BJ (cell line): ENCODE measurements at places on chromosomes 1 and 21.

DNA sequence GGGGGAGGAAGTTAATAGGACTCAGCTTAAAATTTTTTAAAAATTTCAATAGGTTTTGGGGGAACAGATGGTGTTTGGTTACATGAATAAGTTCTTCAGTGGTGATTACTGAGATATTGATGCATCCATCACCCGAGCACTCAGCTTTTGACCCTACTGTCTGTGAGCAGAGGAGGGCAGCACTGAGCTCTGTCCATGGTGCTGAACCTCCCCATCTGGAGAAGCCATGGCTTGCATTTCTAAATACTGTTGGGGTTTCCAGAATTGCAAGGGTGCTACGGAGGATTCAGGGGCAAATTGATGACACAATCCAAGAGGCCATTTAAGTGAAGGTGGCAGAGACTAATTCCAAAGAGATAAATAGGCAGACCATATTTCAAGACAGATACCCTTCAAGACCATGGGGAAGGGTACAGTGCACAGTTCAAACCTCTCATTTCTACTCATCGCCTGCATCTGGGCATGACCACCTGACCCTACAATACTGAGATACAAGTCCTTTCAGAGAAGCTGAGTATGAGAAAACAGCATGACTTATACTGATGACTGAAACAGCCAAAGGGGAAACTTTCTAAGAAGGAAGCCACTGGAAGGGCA is 17.2 kb downstream of the SYT2 start:
- no peak for DNase-seq

GRCh38 chr1:67942274-67942673 is 108.2 kb downstream of the DIRAS3 start:
- no peak for DNase-seq

DNA sequence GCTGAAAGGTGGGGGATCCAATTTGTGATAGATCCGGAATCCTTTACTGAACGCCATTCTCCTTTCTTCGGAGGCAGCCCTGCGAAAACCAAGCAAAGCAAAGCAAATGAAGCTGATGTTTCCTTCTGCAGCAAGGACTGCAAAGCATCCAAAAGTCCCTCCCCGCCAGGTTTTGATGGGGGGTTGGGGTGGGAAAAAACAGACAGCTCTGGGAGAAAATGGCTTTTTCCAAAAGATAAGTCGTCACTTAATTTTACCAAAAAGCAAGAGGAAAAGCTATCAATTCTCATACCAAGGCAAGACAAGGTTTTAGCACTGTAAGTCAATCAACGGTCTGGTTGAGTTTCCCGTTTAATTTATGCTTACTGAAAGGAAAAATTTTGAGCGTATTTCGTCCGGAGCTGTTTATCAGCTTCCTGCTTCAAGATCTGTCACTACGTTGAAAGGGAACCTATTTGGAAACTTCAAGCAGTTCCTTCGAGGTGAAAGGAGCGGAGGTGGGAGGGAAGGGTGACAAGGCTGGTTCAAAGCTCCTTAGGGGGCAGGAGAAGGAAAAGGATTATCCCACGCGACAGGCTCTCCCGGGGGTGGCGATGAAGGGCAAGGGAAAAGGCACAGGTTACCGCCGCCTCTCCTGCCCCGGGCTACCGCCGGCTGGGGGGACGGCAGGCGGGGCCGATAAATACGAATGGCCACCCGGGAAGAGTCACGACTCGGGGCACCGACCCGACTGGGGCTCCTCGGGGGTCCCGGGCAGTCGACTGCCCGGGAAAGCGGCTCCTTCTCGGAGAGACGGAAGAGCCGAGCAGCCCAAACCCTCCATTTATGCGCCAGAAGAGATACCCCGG is 750 bp downstream of the SYNJ1 start:
- no peak for DNase-seq

DNA sequence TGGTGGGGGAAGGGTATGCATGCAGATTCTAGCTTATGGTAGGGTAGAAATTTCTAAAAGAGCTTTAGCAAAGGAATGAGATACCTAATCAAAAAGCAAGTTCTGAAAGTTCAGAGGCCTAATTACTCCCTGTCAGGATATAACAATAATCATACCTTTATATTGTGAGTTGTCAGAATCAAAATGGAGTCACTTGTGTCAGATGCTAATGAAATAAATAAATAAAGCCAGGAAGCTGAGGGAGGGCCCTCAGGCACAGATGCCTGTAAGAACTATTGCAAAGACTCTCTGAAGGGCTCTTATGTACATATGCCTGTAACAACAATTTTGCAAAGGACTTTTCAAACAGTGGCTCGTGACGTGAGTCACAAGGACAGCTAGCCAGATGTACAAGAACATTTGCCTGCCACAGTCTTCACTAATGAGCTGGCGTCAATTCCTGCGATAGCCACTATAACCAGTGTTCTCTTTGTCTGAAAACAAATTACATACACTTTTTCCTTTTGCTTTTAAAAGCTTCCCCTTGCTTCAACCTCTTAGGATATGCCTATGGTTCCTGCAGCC is 27.4 kb upstream of the DNASE2B start:
- peak; percentile 43 for DNase-seq

GRCh38 chr21:34834852-34835501 is 166.2 kb downstream of the CLIC6 start:
- DNase-seq, result no peak

DNA sequence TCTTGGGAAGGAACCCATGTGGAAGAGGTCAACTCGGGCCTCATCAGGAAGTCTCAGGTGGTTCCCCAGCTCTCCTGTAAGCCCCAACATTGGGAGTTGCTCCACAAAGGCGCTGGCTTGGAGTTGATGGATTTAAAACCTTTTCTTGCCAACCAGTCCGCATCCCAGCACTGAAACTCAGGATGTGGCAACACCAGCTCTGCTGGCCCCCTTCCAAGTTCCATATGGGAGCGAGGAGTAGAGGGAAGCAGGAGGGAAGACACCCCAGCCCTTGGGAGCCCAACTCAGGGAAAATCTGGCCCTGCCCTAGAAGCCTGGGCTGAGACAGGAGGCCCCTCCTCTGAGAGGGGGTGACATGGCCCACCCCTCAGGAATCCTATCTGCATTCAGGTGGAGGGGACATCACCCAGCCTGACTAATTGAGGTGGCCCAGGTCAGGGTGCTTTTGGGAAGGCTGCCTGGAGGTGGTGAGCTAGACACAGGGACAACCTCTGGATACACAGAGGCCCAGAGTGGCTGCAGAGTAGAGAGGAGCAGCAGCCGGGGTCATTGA is 33.1 kb upstream of the DMBX1 start:
- no peak for DNase-seq

- DNase-seq, result no peak
Observed at GRCh38 chr21:17527711-17528110, 14.9 kb downstream of the CXADR start.

DNA sequence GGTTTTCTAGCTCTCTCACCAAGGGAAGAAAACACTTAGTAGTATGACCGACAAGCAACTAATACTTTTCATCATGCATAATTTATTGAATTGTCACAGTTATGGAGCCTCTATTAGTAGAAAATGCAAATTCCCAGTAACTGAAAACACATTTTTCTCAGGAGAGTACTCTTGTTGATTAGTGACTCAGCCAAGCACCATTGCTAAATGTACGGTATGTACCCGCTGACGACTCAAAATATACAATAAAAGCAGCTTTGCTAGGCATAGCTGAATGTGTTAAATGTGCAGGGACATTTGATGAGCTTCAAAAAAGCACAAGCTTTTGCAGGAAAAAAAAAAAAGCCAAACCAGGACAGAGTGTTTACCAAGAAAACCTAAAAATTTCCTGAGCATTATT is 63.9 kb downstream of the WDR64 start:
- DNase-seq, result no peak

- DNase-seq, result no peak
Observed at GRCh38 chr1:86788300-86789206, 84.2 kb downstream of the SH3GLB1 start.

DNA sequence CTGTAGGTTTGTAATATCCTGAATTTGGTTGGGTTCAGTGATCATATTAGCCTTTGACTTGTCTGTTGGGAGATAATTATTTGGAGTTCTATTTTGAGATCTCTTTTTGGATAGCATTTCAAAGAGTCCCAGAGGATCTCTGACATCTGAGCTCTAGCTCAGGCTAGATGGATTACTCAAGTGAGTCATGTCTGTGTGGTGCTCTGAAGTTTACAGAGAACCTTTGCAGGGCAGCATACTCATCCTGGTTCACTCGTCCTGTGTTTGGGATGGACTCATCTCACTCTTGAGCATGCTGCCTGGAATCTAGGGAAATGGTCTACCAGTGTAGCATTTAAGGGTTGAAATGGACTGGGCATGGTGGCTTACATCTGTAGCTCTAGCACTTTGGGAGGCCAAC is 29.4 kb upstream of the BMP8A start:
- DNase-seq, result no peak

GRCh38 chr1:78728359-78728758 is 78.7 kb downstream of the IFI44 start:
- no peak for DNase-seq

- DNase-seq, result no peak
Observed at GRCh38 chr1:212415107-212415841, 588 bp upstream of the PACC1 start.

DNA sequence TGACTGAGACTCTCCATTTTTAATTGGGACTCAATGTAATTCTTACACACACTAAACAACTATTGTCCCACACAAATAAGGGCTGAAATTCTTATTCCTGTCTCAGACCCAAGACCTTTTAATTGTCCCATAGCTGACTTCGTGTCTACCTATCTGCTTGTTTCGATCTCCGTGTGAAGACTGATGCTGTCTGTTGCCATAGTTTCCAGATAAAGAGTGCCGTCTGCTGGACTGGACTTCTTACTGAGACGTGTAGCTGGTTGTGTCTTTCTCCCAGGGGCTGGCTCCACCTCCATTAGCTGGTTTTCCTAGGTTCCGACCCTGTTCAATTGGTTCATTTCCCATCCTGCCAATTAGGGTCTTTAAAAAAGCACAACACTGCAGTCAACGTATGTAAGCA is 235.3 kb upstream of the PLXNA2 start:
- DNase-seq, result no peak

DNA sequence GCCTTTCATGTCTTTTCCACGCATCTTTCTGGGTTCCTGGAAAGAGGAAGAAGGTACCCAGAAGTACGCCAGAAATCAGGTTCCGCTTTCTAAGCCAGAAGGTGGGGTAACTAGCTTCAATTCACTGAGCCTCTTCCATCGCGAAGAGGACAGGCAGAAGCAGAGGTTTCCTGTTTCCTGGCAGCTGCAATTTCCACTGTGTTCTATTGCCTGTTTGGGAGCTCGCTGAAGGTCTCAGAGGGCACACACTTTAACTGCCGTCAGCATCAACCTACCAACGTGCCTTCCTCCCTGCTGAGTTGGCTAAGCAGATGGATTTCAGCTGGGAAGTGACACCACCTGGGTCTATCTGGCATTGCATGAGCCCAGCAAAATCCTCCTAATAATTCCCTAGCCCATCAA is 10.0 kb downstream of the NCF2 start:
- DNase-seq, result no peak
